ENCODE measurements at places on chromosomes 3 and 15. TPM values are rescaled to one million over a fixed set of nuclear protein-coding genes. Genes with fewer than 3 reads are reported as not detected.

GRCh38 chr15:48777645-48778330, 33.1 kb downstream of the CEP152 start:
- H3K4me3 ChIP-seq: no peak overlapping the region
- no peaks in the 10 kb centered on the region for H3K4me1 ChIP-seq
- H3K27ac ChIP-seq: no peak overlapping the region
- H3K36me3 ChIP-seq: no peaks in the 10 kb centered on the region
- H3K27me3 ChIP-seq: no peaks in the 10 kb centered on the region
- no peak for DNase-seq

Gene LRRN1
- 2.9 TPM for total RNA-seq

Gene KLF15
- 49.9 TPM for total RNA-seq

DNA sequence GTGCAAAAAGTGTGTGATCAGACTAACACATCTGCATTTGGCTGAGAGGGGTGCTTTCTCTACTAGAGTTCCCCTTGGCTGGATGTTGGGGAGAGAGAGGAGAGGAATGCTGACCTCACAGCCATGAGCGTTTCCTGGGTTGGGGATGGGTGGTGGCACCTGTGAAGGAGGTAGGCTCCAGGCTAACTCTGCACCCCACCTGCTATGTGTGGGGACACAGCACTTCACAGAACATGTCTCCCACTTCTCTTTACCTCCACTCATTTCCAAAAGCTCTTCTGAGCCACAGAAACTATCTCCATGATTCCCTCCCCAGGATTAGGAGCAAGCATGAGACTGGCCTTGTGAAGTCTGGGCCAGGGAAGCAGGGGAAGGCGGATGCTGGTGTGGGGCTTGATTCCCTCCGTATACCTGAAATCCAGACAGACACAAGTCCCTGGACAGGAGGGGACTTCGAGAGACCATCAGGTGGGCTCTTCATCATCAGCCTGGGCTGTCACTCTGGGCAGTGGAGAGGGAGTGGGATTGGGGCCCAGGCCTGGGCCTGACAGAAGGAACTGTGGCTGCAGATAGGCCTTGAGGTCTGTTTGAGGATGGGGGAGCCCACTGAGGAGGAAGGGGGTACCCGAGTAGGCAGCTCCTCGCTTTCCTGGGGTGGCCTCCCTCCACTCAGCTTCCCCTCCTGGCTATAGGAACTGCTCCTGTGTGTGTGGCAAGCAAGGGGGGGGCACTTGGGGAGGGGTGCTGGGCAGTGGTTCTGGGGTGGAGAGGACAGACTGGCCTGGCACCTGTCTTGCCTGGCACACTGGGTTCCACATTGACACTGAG, 40.7 kb downstream of the FEM1B start:
- DNase-seq: peak; percentile 24
- no peaks in the 10 kb centered on the region for H3K36me3 ChIP-seq
- H3K27me3 ChIP-seq: no peaks in the 10 kb centered on the region
- H3K4me1 ChIP-seq: no peaks in the 10 kb centered on the region

GRCh38 chr3:67145738-67146137, 147.6 kb downstream of the KBTBD8 start:
- no peak for DNase-seq
- H3K27ac ChIP-seq: no peak overlapping the region
- H3K4me1 ChIP-seq: no peaks in the 10 kb centered on the region
- H3K36me3 ChIP-seq: no peaks in the 10 kb centered on the region

DNA sequence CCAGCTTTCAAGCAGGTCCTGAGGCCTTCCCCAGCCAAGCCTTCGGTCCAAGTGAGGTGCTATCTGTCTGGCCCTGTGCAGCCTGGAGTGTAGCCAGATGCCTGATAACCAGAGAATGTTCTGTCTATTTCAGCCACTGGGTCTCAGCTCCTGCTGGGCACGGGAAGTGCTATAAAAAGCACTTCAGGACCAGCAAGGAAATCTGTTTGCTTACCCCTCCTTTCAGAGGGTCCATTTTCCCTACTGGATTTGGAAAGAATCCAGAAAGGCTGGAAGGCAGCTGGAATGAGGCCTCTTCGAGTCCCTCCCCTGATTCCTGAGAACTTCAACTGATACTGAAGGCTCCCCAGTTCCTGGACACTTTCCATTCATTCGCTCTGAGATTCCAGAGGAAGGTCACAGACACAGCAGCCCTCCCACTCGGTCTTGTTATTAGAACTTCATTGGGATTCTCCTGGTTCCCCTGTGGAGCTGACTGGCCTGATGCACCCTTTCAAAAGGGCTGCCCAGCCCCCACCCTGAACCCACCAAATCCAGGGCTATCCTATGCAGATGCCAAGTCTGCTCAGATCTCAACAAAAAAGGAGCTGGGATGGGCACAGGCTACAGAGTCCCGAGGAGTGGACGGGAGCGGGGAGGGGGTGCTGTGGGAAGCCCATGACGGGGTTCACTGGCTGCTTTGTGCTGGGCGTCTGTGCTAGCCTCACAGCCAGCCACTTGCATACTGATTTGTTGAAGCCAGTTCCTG, 70.4 kb downstream of the UMPS start:
- peak; percentile 81 for DNase-seq
- H3K4me1 ChIP-seq: peaks cover 17% of the 10 kb centered on the region
- H3K27ac ChIP-seq: peak overlapping the region; percentile 33
- H3K4me3 ChIP-seq: no peak overlapping the region

DNA sequence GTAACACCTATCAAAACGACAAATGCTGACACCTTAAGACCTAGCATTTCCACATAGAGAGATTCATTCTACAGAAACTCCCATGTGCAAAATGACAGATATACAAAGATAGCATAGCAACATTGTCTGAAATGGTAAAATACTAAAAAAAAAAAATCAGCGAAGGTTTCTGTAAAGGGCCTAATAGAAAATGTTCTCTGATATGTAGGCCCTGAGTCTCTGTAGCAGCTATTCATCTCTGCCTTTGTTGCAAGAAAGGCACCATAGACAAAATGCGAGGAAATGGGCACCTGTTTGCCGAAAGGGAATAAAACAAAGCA, 631 bp upstream of the MFGE8 start:
- H3K36me3 ChIP-seq: no peaks in the 10 kb centered on the region
- no peaks in the 10 kb centered on the region for H3K27me3 ChIP-seq
- no peak overlapping the region for H3K27ac ChIP-seq
- peaks cover 11% of the 10 kb centered on the region for H3K4me1 ChIP-seq

- no peak for DNase-seq
- no peaks in the 10 kb centered on the region for H3K27me3 ChIP-seq
- no peak overlapping the region for H3K4me3 ChIP-seq
Measured at GRCh38 chr15:40234783-40235182, 4.1 kb upstream of the PAK6 start.

Gene COLQ
- 2.4 TPM for total RNA-seq

Gene CPN2
- total RNA-seq: not detected

GRCh38 chr15:33766389-33766788, 201.9 kb upstream of the CHRM5 start:
- H3K27ac ChIP-seq: no peak overlapping the region
- DNase-seq: no peak
- no peak overlapping the region for H3K4me3 ChIP-seq
- no peaks in the 10 kb centered on the region for H3K36me3 ChIP-seq
- no peaks in the 10 kb centered on the region for H3K27me3 ChIP-seq

GRCh38 chr3:167729591-167729990, 5.1 kb downstream of the PDCD10 start:
- H3K4me3 ChIP-seq: no peak overlapping the region
- H3K27ac ChIP-seq: no peak overlapping the region
- DNase-seq: no peak
- no peaks in the 10 kb centered on the region for H3K36me3 ChIP-seq
- no peaks in the 10 kb centered on the region for H3K27me3 ChIP-seq

Gene XCR1
- total RNA-seq: 0.18 TPM

DNA sequence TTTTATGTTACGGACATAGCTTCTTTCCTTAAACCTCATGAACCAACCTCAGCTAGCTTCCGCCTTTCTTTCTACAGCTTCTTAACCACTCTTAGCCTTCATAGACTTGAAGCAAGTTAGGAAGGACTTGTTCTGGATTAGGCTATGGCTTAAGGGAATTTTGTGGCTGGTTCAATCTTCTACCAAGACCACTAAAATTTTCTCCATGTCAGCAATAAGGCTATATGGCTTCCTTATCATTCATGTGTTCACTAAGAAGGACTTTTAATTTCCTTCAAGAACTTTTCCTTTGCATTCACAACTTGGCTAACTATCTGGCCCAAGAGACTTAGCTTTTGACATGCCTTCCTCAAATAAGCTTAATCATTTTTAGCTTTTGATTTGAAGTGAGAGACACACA, 24.5 kb downstream of the CCPG1 start:
- no peak for DNase-seq
- H3K4me3 ChIP-seq: no peak overlapping the region
- H3K4me1 ChIP-seq: no peaks in the 10 kb centered on the region
- no peaks in the 10 kb centered on the region for H3K27me3 ChIP-seq

Gene AMIGO3
- total RNA-seq: 2.0 TPM

GRCh38 chr15:47586653-47587224, 130.6 kb upstream of the SEMA6D start:
- H3K4me3 ChIP-seq: no peak overlapping the region
- no peaks in the 10 kb centered on the region for H3K36me3 ChIP-seq
- DNase-seq: no peak
- no peak overlapping the region for H3K27ac ChIP-seq
- H3K27me3 ChIP-seq: no peaks in the 10 kb centered on the region
- peaks cover 2% of the 10 kb centered on the region for H3K4me1 ChIP-seq

- DNase-seq: no peak
- no peaks in the 10 kb centered on the region for H3K27me3 ChIP-seq
- H3K36me3 ChIP-seq: no peaks in the 10 kb centered on the region
- H3K4me1 ChIP-seq: no peaks in the 10 kb centered on the region
Measured at GRCh38 chr3:19384868-19385267, 236.6 kb downstream of the KCNH8 start.

DNA sequence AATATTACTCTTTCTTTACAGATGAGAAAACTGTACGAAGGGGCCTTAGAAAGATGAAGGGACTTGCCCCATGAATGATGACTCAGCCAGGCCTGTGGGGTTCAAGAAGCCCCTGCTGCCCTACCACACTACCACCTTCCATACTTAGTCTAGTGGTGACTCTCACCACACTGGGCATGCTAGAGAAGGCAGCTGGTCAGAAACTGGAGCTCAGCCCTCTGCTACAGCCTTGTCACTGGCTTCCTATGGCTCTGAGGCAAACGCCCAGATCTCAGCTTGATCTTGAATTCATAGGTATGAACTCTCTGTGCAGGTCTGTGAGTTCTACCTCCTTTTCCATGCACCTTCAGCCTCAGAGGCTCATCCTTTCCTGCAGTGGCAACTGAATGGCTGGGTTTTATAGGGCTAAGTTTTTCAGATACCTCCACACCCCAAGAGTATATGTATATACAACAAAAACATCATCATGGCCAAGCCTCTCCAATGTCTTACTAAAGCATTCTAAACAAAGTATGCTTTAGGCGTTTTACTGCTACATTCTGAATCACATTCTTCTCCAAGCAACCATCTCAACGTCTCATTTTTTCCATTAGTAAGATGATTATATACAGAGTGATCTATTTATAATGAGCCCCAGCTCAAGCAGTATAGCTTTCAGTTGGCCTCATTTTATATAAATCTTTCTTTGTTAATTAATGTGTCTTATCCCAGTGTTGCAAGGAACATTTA, 234.1 kb downstream of the GREM1 start:
- no peaks in the 10 kb centered on the region for H3K4me1 ChIP-seq
- H3K27ac ChIP-seq: no peak overlapping the region

- H3K27me3 ChIP-seq: no peaks in the 10 kb centered on the region
- no peaks in the 10 kb centered on the region for H3K36me3 ChIP-seq
- no peak overlapping the region for H3K4me3 ChIP-seq
- no peaks in the 10 kb centered on the region for H3K4me1 ChIP-seq
- H3K27ac ChIP-seq: no peak overlapping the region
- DNase-seq: no peak
Measured at GRCh38 chr3:174329321-174329720, 529.8 kb upstream of the NAALADL2 start.

GRCh38 chr3:11944052-11944673, 60.0 kb upstream of the SYN2 start:
- no peaks in the 10 kb centered on the region for H3K36me3 ChIP-seq
- H3K27ac ChIP-seq: no peak overlapping the region
- DNase-seq: no peak
- no peak overlapping the region for H3K4me3 ChIP-seq
- H3K4me1 ChIP-seq: no peaks in the 10 kb centered on the region
- H3K27me3 ChIP-seq: no peaks in the 10 kb centered on the region

DNA sequence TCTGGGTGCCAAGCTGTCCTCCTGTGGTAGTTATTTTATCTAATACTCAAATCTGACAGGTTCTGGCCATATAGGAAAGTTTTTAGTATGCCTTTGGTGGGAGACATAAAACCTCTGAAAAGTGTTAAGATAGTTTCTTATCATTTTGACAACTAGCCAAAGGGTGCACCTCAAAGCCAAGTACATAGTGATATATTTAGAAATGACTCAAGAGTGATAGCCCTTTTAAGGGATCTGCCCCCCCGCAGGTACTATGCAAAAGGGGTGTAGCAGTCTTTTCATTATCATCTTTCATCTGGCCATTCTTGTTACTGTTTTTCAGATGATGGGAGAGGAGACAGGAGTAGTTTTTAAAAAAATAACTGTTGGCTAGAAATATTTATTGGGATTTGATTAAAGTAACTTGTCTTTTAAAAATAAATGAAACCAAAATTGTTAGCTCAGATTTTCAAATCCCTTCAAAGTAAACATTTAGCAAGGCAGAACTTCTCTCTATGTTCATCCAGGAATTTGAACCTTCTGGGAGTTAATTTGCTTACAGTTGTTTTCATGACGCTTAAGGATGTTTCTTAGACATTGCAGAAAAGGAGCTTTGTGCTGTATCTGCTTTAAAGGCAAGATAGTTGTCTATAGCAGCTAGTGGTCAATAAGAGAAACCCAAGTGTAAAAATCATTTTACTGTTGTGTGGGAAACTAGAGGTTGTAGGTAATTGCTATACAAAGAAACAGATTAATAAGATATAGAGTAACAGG, 5.1 kb downstream of the PHLDB2 start:
- H3K36me3 ChIP-seq: no peaks in the 10 kb centered on the region
- no peak overlapping the region for H3K27ac ChIP-seq
- DNase-seq: no peak
- no peak overlapping the region for H3K4me3 ChIP-seq
- H3K27me3 ChIP-seq: no peaks in the 10 kb centered on the region

Gene TTLL13
- 0.13 TPM for total RNA-seq

Gene MAGI1
- 11.5 TPM for total RNA-seq

Gene TMEM212
- total RNA-seq: 0.45 TPM

DNA sequence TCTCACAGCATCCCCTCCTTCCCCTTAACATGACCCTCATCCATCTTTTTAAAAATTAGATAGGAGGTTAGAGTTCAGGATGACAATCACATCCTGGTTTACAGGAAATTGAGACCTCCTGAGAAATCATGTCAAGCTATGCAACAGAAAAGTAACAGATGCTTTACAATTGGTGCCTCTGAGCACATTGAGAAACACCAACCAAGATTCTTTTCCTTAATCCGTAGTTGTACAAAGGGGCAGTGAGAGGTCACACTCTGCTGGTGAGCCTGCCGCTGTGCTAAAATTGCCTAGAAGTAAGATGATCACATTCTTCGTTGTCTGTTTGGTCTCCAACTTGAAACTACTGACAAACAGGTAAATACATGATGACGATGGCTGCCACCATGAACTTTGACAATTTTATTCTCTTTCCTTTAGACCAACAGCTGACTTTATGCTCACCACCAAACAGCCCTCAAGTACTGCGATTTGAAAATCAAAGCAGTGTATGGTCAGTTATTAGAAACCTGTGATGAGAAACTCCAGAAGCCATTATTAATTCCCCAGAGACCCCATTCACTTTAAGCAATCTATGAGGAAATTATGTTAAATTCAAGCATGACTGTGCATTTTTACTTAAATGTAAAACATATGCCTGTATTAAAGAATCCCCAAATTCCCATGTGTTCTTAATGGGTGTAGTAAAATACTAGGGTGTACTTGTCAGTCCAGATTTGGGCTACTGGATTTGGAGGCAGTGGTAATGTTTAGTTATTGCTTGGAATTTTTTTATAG, 210.7 kb upstream of the UBE2E1 start:
- no peak overlapping the region for H3K27ac ChIP-seq
- no peak for DNase-seq
- H3K4me1 ChIP-seq: peaks cover 2% of the 10 kb centered on the region
- no peaks in the 10 kb centered on the region for H3K36me3 ChIP-seq

Measured in ovary (tissue), 10 donors.